ENCODE measurements at places on chromosomes 3 and 15.

GRCh38 chr3:108097322-108098002 is 6.6 kb upstream of the CD47 start:
- DNase-seq = no peak

- no peak for DNase-seq
Observed at GRCh38 chr15:92494806-92495336, 101.2 kb downstream of the ST8SIA2 start.

DNA sequence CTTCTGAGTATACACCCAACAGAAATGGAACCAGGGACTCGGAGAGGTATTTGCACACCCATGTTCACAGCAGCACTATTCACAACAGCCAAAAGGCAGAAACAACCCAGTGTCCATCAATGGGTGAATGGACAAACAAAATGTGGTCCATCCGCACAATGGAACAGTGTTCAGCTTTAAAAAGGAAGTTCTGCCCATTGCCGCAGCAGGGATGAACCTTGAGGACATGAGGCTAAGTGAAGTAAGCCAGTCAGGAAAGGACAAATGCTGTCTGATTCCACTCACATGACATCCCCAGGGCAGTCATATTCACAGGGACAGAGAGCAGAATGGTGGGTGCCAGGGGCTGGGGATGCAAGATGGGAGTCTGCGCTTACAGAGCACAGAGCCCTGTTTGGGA is 7.5 kb downstream of the IQSEC1 start:
- no peak for DNase-seq

DNA sequence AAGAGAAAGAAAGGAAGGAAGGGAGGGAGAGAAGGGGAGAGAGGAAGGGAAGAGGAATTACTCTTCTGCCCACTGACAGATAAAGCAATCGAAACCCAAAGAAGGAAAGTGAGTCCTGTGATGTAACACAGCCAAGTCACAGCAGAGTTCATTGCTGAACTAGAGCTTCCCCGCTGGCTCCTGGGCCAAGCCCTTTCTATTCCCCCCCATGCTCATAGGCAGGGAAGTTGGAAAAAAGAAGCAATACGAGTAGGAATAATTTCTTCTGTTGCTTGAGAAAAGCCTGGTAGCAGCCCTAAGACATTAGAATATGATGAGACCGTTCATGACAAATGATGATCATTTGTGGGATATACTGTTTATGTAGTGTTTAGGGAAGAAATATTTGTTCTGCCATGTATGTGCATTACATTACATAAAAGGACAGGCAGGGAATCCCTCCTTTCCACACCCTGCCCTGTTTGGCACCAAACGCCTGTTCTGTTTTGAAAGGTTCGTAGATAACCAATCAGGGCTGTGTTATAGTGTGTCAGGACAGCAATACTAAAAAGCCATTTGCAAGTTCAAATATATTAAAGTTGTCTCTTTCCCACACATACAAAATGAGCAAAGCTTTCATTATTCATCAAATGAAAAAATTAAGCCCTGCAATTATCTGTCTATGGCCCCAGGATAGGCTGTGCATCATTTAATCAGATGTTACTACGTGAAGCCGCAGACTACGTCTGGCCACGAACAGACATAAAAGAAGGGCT is 111.0 kb upstream of the TRPM1 start:
- DNase-seq = no peak

DNA sequence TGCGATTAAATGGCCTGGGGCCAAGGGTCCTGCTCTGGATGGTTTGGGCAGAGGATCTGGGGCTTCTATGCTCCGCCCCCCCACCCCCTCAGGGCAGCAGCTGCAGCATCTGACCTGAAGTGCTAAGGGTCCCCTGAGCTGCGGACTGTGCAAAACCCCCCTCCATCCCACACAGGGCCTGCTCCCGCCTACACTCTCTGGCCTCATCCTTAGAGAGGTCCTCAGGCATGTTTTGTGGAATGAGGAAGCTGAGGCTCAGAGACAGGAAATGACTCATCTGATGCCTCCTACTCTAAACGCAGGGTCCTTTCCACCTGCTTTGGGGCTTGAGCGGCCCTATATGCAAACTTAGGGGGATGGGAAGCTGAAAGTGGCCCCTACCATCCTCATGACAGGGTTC is 59.5 kb upstream of the CTSH start:
- DNase-seq = peak; percentile 80

GRCh38 chr15:89948796-89949195 is 36.0 kb upstream of the ARPIN start:
- no peak for DNase-seq

DNA sequence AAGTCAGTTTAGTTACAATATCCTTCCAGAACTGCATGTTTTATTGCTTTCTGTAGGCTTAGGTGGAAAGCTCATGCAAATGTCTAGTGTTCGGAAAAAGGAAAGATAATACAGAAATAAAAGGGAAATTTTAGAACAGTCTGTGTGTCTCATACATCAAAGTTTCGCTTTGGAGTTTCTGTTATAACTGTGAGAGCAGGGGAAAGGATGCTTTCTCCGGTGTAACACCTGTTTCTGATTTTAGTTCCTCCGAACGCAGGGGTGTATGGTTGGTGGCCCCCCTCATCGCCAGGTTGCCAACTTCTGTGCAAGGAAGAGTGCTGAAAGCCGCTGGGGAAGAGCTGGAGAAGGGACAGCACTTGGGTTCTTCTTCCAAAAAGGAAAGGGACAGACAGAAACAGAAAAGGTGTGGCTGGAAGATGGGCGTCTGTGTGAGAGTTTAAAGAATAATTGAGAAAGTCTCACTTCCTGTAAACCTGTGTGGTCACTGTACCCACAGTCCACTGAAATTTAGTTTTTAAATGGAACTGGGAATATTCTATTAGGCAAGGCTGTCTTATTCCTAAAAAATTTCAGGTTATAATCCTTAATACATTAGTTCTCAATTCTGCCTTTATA is 6.7 kb downstream of the P2RY12 start:
- no peak for DNase-seq

DNA sequence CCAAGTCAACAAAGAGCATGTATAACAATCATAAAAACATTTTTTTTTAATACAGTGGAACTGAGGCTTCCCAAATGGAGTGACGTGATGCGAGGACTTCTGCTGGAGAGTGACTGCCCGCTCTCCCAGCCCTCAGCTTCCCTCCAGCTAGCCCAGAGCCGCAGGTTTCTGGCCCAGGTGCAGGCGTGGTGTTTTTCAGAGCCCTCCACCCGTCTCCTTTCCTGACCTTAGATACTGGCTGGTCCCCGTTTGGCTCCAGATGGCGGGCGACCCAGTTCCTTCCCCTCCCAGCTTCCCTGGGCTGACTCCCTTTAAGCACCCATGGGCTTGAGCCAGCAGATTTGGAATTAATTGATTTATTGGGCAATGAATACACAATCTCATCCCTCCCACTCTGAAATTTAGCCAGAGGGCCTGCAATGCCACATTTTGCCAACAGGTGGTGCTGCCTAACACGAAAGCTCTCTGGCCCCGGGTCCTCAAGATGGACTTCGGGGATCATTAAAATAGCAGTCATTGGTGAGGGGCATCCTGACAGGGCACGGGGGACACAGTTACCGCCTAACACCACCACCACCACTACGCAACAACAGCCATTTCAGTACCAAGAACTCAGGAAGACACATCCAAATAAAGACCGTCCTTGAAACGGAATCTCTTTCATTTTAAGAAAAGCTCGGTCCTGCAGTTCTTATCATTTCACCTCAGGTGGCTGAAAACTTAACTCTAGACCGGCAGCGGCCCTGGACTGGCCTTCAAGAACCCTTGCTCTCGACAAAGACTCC is 47.5 kb upstream of the MUC4 start:
- peak; percentile 52 for DNase-seq

- DNase-seq = peak; percentile 51
Observed at GRCh38 chr3:149401212-149401925, 23.9 kb upstream of the TM4SF1 start.

DNA sequence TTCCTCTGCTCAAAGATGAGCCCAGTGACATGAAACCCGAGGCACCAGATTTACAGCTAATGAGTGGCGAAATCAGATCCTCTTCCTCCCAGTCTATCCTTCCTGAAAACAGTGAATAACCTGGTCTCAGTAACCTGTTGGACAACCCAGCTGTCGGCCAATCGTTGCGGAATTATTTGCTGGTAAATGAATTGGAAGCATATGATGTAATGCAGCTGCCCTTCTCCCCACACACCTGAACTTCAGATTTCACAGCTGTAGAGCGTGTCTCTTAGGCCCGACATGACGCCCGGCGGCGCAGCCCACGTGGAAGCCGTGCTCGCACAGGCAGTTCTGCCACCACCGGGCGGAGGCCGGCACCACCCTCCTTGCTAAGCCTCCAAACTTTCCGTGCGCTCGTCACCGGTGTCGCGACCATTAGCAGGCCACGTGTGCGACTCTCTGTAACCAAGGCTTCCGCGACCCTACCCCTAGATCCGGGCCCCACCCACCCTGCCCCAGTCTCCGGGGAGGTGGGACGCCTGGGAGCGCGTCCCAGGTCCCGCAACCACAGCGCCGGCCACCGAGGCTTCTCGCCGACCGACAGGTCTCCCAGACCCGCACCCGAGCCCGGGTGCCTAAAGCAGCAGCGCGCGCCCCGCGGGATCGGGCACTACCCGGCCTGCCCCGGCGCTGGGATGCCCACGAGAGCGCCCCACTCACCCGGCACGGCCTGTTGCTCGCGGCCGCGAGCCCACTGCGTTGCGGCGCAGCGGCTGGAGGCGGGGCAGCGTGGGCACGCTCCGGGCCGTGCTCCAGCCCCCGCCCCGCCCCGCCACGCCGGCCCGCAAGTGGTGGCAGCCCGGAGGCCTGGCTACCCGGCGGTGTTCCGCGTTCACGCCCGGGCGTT is at the start of gene RIOX2:
RIOX2 (minus strand) TSS at position 753 of the 889 bp plus-strand sequence. CDS start 4,838 bp downstream, outside the sequence.
- DNase-seq = peak; percentile 70

- DNase-seq = no peak
Observed at GRCh38 chr3:86257955-86258641, 732.9 kb downstream of the VGLL3 start.

DNA sequence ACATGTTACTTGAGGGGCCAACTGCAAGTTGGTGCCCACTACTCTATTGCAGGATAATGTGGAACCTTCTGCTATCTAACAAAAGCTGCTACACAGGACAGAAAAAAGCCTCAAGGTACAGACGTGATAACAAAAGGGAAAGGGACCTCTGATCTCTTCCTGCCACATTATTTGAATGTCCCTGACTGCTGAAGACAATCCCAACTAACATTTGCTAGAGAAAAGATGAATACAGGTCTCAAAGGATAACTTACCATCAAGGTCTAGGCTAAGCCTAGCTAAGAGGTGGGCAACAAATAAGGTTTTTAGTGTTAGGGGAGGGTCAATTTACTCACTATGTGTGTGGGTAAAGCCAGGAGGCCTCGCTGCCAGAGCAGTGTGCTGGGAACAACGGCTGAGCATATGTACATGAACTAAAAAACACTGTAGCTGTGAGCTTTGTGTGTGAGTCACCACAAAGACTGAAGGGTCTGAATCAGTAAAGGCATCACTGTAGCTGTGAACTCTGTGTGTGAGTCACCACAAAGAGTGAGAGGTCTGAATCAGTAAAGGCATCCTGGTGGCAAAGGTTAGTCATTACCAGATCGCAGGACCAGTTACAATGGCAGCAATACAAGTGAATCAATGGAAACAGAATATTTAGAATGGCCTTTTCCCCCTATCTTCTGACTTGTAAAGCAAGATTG is 111.7 kb downstream of the LMLN start:
- DNase-seq = peak; percentile 95

GRCh38 chr3:177820683-177821316 is 623.5 kb upstream of the TBL1XR1 start:
- peak; percentile 75 for DNase-seq

DNA sequence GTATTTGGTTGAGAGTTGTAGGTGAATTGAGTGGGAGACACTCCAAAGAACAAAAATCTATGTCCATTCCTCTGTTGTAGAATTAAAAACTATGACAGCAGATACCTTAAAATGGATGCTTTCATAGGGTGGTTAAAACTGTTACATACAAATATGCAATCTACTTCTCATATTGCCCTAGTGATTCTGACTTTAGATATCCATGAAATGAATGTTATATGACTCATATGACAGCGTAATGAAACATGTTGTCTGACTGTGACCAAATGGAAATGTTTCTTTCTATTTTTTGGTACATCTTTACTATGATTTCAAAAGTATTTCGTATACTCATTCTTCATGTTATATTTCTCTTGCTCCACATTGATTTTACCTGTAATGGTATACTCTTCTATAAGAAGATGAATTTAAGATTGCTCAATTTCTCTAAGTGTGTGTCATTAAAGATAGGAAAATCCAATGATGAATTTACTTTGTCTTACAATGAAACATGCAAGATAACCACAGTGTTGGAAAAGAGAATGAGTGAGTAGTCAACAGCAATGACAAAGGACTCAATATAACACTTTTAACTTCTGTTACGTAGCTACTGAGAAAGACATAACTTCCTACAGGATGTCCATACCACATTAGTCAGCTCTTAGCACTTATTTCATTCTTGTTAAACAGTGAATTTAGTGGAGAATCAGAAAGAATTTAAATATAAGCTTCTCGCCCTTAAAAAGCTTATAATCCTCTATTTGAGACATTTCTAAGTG is 79.3 kb upstream of the LSAMP start:
- DNase-seq = peak; percentile 54

GRCh38 chr3:161274691-161275298 is 53.7 kb downstream of the NMD3 start:
- DNase-seq = peak; percentile 64

DNA sequence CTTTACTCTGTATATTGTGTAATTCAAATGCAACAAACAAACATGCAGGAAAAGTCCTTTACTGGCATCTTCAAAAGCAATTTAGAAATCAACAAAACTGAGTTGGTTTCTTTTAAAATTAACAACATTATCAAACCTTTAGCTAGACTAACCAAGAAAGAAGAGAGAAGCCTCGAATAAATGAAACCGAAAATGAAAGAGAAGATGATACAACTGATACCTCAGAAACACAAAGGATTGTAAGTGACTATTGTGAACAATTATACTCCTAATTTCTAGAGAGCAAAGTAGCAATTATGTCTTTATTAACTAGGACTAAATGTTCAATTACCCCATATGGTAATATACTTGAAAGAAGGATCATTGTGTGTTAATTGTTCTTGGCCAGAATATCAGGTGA is 49.2 kb upstream of the P3H2 start:
- DNase-seq = no peak

DNA sequence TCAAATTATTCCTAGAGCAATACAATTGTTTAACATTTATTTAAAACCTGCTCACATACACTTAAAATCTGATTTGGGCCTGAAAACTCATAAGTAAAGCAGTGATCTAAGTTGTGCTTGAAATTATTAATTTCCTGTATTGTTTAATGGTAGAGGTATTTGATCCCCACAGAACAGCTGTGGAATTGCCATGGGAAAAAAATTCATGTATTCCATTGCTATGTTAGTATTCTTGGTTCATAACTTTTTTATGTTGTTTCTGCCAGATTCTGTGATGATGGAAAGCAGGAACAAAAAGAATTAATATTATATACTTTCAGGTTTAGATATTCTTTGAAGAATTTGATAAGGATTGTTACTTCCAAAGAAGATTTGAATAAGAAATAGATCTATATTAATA is 831.5 kb upstream of the NR2F2 start:
- peak; percentile 4 for DNase-seq

DNA sequence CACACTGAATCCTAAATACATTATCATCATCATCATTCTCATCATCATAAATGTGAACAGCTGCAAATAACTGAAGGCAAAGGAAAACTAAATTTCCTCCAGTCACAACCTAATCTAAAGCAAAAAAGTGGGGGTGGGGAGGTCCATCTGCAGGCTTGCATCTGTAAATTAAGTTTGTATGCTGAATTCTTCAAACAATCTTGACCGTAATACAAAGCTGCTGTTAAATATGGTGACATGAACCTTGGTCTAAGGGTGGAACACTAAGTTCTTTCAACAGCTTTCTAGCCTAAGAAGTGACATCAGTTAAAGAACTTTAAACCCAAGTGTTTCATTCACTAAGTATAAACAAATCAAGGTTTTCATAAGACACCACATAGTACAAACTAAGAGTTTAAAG is 4.3 kb downstream of the LRRFIP2 start:
- DNase-seq = no peak
